Endodermal cell (in vitro differentiated cells): ENCODE measurements at places on chromosomes 6 and 20.

DNA sequence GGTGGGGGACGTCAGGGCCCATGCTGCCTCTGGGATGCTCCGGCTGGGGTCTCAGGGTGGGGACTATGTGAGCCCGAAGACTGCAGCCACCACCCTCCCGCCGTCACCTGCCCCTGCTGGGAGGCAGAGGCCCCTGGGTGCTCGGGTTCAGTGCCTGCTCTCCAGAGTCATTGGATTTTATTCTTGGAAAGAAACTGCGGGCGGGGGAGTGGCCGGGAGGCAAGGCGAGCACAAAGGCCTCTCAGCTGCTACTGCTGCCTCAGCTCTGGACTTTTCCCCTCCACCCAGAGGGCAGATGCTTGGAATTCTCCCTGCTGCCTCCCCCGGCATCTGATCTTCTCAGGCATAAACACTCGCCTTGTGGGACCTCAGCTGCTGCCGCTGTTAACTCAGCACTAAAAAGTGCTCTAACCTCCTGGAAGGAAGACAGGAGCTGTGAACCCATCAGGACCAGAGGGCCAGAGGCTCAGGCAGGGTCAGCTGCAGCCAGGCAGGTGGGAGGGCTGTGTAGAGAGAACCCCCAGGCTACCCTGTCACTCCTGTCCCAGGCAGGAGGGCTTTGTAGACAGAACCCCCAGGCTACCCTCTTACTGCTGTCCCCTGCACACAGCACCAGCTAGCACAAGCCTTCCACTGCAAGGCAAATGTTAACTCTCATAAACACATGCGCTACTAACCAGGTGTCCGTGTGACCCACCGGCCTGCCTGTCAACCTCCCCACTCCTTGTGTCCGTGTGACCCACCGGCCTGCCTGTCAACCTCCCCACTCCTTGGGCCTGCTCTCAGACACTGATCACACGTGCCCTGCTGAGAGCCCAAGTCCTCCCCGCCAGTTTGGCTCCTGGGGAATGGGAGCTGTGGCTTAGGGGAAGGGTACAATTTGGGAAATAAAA is 9.4 kb upstream of the FRMD1 start:
- peak; percentile 80 for DNase-seq
- no peaks in the 10 kb centered on the region for H3K36me3 ChIP-seq
- H3K27ac ChIP-seq: peak overlapping the region; percentile 89
- H3K4me3 ChIP-seq: no peak overlapping the region

DNA sequence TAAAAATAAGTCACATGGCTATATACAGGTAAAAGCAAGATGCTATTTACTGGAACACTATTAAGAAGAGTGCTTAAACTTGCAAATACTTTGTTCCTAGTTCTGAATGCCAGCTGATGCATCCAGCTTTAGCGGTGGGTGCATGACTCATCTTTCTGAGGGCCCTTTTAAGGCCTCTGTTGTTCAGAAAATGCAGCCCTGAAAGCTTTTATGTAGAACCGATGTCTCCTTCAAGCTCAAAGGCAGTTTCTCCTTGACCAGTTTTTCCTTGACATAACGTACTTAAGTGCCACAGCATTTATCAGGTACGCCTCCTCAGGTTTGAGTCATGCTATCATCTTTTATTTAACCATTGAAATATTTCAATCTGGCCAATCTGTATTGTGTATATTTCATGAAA is 82.8 kb downstream of the MLIP start:
- H3K4me3 ChIP-seq: no peak overlapping the region
- no peaks in the 10 kb centered on the region for H3K36me3 ChIP-seq
- H3K27me3 ChIP-seq: no peaks in the 10 kb centered on the region
- DNase-seq: no peak
- H3K4me1 ChIP-seq: no peaks in the 10 kb centered on the region

- DNase-seq: no peak
- H3K4me3 ChIP-seq: no peak overlapping the region
- no peaks in the 10 kb centered on the region for H3K4me1 ChIP-seq
- no peaks in the 10 kb centered on the region for H3K27me3 ChIP-seq
Measured at GRCh38 chr6:114024746-114025145, 53.8 kb upstream of the HDAC2 start.

GRCh38 chr6:125073071-125073470 is 80.5 kb upstream of the TPD52L1 start:
- H3K27ac ChIP-seq: no peak overlapping the region
- no peaks in the 10 kb centered on the region for H3K27me3 ChIP-seq
- H3K36me3 ChIP-seq: no peaks in the 10 kb centered on the region

GRCh38 chr20:20003031-20003954 is 13.9 kb upstream of the NAA20 start:
- no peak overlapping the region for H3K4me3 ChIP-seq
- no peaks in the 10 kb centered on the region for H3K36me3 ChIP-seq
- no peak for DNase-seq
- H3K27ac ChIP-seq: no peak overlapping the region
- H3K27me3 ChIP-seq: no peaks in the 10 kb centered on the region
